ENCODE measurements at places on chromosomes 1 and 21.

DNA sequence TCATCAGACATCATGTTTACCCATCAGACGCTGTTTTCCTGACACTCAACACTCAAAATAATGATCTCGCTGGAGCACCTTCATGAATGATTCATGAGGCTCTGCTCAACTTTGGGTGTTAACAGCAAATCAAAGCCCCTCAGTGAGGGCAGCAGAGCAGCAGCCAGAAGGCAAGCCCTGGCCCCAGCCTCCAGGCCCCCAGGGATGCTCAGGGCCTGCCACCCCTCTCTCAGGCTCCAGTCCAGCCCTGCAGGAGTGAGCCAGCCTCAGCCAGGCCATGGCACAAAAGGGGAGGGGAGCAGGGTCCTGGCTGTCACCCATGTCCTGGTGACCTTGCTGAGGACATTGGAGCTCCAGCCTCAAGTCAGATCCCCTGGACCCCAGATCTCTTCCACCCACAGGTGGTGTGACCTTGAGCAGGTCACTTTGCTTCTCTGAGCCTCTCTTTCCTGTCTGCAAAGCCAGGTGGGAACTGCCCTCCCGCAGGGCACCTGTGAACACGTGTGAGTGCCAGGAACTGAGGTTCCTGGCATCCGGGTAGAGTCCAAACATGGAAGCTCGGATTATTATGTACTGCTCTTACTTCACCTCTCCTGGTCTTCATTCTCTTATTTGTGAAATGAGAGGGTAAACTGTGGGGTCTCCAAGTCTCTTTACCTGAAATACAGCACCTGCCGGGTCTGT lies 161.6 kb upstream of the VAMP3 start:
- no peak for DNase-seq

- DNase-seq: no peak
Observed at GRCh38 chr21:35095859-35096291, 46.8 kb upstream of the RUNX1 start.

GRCh38 chr1:8512504-8512903 lies 194.6 kb downstream of the SLC45A1 start:
- no peak for DNase-seq

GRCh38 chr1:26697431-26697977 lies 1.7 kb downstream of the ARID1A start:
- DNase-seq: peak; percentile 45

- peak; percentile 52 for DNase-seq
Observed at GRCh38 chr1:92484472-92485380, 2.0 kb downstream of the GFI1 start.

- DNase-seq: no peak
Observed at GRCh38 chr21:30102871-30103270, 63.7 kb downstream of the CLDN17 start.

- DNase-seq: no peak
Observed at GRCh38 chr21:45026826-45027225, 47.6 kb upstream of the ADARB1 start.

GRCh38 chr1:77412069-77412819 lies 130.4 kb downstream of the AK5 start:
- DNase-seq: no peak

DNA sequence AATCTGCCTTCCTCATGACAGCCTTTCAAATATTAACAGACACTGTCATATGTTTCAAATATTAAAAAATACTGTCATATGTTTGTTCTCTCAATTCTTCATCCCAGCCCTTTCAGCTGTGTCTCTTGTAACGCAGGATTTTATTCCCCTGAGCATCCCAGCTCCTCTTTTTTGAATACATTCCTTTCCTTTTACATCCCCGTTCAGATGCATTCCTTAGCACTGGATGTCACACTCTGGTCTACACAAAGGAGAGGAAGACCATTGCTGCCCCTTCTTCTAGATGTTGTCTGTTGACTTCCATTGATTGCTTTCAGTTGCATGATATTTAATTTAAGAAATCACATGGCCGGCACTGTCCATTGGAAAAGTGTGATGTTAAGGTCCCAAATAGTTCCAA lies 117.4 kb upstream of the PAXBP1 start:
- DNase-seq: no peak

- DNase-seq: no peak
Observed at GRCh38 chr1:185733818-185734735, at the start of gene HMCN1. Gene HMCN1 (plus strand): TSS chr1:185734391. CDS start chr1:185734780, 389 bp downstream.

DNA sequence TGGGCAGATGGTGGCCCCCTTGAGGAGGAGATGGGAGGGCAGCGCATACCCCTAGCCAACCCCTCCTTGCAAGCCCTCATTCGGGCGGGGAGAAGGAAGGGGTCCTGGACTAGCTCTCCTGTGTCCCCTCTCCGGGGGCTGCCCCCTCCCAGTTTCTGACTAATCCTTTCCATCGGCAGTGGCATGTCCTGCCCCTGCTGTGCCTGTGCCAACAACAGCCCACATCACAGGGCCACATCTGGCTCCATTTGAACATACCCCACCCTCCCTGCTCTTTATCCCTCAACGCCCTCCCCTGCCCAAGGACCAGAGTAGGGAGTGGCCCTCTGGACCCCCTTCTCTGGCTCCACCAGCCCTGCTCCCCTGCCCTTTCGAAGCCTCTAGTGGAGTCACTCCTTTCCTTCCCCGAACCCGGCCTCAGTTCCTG lies 11.0 kb upstream of the LMNA start:
- DNase-seq: no peak

GRCh38 chr1:156471496-156472490 lies 28.8 kb downstream of the MEF2D start:
- peak; percentile 6 for DNase-seq

GRCh38 chr21:29379517-29380054 lies 80.9 kb downstream of the BACH1 start:
- DNase-seq: no peak

- DNase-seq: no peak
Observed at GRCh38 chr1:230661976-230662375, 19.7 kb downstream of the COG2 start.

DNA sequence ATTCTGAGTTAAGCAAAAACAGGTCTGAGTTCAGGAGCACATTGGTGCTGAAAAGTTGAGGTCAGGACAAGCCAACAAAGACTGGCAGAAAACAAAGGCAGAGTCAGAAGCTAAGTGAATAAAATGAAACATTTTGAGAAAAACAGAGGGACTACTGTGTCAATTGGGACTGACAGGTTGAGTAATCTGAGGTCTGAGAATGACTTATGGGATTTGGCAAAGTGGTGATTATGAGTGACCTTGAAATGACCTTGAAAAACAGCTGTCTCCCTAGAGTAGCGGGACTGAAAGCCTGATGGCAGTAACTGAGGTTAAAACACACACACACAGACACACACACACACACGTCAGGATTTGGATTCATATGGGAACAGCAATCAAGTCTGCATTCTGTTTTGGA lies 8.8 kb upstream of the COG2 start:
- no peak for DNase-seq

GRCh38 chr1:207858806-207859205 lies 52.1 kb downstream of the CD34 start:
- no peak for DNase-seq

DNA sequence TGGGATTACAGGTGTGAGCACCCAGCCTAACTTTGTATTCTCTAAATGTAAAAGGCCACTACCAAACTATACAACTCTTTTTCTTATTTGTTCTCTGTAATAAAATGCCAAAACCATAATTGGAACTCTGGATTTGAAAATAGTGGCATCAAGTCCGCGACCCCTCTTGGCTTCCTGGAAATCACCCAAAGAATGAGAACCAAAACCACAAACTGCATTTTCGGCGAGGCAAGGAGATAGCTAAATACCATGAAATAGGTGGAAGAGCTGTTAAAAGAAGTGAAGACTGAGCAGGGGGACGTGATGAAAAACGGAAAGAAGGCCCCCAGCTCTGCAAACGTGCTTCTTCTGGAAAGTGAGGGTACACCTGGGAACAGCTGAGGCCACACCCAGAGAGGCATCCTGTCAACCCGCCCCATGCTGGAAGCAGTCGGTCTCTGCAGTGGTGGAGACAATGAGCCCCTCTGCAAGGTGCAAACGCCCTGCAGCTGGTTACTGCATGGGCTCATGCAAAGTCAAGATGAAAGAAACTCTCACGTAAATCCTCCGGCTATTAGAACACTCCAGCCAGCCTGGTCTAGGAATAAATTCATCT lies 22.5 kb downstream of the VPS26C start:
- DNase-seq: no peak

Measured in CD8-positive, alpha-beta T cell (primary cell).